ENCODE measurements at places on chromosomes 13 and 19.

GRCh38 chr19:11566164-11566563, 7.1 kb upstream of the ELOF1 start:
- no peak for DNase-seq

GRCh38 chr13:23909606-23910005, 12.3 kb upstream of the C1QTNF9B start:
- DNase-seq = no peak

- no peak for DNase-seq
Measured at GRCh38 chr19:3707868-3708206, 347 bp upstream of the TJP3 start.

DNA sequence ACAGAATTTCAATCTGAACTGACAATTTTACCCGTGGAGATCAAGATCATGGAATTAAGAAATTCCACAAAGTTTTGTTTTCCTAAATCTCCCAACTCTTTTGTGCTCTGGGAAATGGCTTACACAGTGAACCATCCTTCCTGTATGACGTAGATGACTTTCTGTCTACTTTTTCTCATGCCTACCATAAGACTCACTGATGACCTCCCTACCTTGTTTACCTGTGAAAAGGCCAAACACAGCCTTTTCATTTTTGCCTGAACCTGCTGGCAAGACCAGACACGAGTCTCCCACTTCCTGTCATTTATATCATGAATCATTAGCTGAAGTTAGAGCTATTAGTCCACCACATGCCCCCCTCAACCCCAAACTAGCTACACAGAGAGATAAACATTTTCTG, 4.6 kb upstream of the KBTBD6 start:
- DNase-seq = no peak

- DNase-seq = no peak
Measured at GRCh38 chr13:114145722-114146121, 13.3 kb upstream of the RASA3 start.

DNA sequence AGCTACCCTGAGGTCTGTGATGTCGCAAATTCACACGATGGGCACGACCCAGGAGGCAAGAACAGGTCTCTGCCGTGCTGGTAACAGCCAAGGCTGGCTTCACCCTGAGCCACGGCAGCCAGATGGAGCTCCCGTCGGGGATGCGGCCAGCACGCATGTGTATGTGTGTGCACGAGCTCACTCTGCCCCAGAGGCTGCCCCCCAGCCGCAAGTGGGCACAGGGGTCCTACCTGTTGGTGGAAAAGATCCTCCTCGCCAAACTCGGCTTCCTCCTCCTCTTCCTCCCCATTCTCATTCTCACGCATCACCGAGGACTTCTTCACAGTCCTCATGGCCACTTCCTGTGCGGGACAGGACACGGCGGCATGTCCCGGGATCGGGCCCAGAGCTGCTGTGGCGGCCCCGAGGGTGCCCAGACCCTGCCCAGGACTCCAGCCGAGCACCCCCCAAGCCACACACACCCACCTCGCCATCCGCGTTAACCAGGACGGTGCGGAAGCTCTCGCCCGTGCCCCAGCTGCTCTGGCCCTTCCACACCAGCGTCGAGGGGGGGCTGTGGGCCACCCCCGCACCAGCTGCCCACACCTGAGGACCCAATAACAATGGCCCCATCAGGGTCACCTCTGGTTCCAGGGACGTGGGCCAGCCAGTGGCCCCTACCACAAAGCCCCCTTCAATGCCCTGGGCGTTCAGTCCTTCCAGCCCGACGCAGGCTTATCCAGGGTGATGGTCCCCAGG, 4.1 kb upstream of the TIMM13 start:
- no peak for DNase-seq

DNA sequence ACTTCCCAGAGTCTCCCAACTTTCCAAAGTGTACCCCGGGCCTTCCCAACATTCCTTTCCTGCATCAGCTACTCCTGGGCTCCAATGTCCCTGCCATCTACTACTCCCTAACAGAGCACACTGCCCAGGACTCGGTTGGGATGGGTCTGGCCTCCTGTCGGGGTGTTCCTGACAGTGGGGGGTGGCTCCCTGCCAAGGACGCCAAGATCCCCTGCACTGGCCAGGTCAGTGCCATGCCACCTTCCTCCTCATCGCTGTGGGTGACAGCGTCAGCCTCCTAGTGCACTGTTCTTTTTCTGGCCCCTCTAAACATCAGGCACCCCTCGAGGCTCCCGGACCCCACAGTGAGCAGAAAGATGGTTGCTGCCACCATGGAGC, 13.8 kb downstream of the EPS15L1 start:
- DNase-seq = no peak

DNA sequence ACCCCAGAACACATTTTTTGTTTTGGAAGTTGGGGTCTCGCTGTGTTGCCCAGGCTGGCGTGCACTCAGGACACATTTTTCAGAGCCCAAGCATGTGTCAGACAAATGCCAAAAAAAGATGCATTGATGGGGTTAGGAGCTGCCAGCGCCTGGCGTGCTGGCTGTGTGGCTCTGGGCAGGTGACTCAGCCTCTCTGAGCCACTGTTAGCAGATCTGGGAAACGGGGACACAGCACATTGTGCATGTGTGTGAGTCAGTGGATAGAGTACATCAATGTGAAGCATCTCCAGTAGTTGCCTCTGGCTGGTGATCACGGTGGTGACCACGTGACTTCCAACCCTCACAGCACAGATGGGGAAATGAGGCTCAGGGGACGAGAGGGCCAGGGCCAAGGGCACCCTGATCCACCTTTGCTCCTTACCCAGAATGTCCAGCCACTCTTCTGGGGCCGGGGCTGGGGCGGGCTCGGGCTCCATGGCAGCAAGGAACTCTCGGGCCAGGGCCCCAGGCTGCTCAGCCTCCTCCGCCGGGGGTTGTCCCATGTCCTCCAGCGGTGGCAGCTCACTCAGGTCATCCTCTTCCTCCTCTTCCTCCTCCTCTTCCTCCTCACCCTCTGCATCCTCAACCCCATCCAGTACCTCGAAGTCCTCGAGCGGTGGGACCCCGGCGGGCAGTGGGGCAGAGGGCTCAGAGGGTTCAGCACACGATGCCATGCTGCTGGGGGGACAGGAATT, 1.9 kb downstream of the FKBP8 start:
- DNase-seq = no peak

DNA sequence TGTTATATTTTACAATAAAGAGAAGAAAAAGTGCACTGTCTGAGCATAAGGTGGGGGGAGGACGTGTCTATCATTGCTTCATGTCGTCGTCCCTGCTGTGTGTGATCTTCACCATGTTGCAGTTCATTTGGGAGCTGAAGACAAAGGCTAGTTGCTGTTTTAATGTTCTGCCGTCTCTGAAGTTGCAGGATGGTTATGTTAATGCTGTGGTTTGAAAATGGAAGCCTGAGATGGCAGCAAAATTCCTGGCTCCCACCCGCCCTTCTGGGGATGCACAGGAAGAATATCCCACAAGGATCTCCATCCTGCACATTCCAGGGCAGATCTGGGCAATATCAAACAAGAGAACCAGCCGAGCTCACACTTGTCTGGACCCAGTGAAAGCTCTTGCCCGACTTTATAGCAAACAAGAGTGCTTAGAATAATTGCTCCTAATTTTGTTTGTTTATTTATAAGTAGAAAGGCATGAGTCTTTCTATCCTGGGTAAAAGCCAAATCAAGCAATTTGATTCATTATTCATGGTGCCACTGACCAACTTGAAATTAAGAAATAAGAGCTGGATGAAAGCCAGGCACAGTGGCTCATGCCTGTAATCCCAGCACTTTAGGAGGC, 110.3 kb upstream of the ABCC4 start:
- no peak for DNase-seq

DNA sequence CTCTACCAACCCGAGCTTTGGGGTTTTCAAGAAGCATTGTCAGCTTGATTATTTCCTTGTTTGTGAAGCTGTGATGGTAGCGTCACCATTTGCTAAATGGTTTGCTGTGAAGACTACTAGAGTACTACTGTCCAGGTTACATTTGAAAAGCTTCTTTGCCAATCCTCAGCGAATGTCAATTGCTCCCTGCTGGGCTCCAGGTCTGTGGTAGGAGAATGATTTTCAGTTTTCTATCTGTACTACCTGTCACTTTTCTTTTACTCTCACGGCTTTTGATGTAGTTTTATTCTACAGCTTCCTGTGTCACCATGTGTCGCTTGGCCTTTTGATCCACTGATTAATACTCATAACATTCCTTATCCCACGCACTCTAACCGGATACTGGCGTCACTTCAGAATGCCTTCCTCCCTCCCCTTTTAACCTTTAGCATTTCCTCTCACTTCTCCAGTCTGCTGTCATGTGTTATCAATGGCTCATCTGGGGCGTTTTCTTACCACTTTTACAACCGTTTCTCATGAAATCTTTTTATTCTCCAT, 7.5 kb upstream of the GPR183 start:
- no peak for DNase-seq

- DNase-seq = no peak
Measured at GRCh38 chr13:74024314-74024713, 109.9 kb downstream of the KLF12 start.

- no peak for DNase-seq
Measured at GRCh38 chr19:58196901-58197616, 14.2 kb downstream of the ZNF274 start.

GRCh38 chr19:15635016-15635805, 5.5 kb upstream of the CYP4F3 start:
- DNase-seq = no peak

DNA sequence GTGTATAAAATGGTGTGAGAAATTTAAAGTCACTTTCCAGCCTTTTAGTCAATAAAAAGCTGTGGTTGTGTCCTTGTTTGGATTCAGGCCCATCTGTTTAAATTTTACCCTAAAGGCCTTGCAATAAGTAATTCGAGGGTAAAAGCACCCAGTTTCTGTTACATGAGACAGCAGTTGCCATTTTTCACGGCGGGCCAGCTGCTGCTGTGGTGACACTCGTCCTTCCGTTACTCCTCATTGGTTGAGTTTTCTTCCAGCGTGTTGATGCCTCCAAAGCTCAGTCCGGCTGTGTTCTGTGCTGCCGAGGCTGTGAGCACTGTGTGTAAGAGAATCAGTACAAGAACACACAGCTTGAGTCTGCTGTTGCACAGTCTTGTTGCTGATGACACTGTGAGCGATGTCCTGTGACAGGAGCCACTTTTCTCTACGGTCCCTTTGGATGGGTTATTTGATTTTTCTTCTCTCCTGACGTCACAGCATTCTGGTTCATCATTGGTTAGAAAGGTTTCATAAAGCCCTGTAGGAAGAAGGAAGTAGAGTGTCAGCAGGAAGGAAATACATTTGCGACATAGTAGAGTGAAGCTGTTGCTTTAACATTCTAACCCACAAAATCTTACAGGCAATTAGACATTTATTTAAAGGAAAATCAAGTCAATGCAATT, 602.5 kb upstream of the ARGLU1 start:
- no peak for DNase-seq

- no peak for DNase-seq
Measured at GRCh38 chr19:6070720-6071485, 39.4 kb downstream of the RFX2 start.

GRCh38 chr13:106594980-106595379, 27.0 kb upstream of the ARGLU1 start:
- no peak for DNase-seq

GRCh38 chr13:95570016-95570415, 17.5 kb downstream of the CLDN10 start:
- no peak for DNase-seq
